ENCODE measurements at places on chromosomes 2 and 18.

- DNase-seq: no peak
These were observed 86.4 kb upstream of the ID2 start for GRCh38 chr2:8595428-8595805.

DNA sequence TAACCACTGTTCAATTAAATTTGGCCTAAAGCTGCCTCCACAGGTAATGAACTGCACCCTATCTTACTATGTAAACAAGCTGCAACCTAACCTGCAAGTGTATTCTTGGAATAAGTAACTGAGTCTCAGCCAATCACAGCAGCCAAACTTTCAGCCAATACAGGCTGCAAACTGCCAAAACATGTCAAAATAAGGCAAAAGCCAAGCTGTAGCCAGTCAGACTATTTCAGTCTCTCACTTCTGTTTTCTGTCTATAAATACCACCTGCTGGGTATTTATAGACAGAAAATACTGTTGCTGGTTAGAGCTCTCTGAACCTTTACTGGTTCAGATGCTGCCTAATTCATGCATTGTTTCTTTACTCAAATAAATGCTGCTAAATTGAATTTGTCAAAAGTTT, 14.3 kb downstream of the C2orf76 start:
- no peak for DNase-seq

GRCh38 chr2:30756051-30756719, 51.1 kb downstream of the CAPN13 start:
- DNase-seq: no peak

GRCh38 chr2:185970148-185970852, 231.7 kb downstream of the FSIP2 start:
- no peak for DNase-seq
